Cerebellar nuclear complex (tissue), 1 donor: ENCODE measurements at places on chromosomes 4 and X.

GRCh38 chr4:167509551-167509950 lies 275.3 kb upstream of the SPOCK3 start:
- no peak for DNase-seq

DNA sequence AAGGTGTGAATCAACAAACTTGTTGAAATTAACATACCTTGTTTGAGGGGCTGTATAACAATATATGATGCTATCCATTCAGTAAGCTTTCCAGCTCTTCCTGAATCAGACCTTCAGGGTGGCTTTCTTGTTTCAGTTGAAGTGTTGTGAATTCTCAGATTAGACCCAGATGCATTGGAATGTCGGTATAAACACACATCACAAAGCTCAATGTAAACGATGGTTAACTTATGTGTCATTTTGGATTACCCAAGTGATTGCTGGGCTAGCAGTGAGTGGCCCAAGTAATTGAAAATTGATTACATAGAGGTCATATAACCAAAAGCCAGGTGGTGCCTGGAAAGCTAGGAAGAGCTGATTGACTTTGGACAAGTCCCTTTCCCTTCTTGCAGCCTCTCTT lies 115.0 kb downstream of the SHROOM4 start:
- DNase-seq = no peak

GRCh38 chr4:145773581-145774234 lies 93.8 kb downstream of the C4orf51 start:
- DNase-seq = no peak

GRCh38 chr4:138796761-138797160 lies 218.8 kb upstream of the NOCT start:
- DNase-seq = no peak

- no peak for DNase-seq
Measured at GRCh38 chr4:174084542-174084941, 198.9 kb downstream of the FBXO8 start.

DNA sequence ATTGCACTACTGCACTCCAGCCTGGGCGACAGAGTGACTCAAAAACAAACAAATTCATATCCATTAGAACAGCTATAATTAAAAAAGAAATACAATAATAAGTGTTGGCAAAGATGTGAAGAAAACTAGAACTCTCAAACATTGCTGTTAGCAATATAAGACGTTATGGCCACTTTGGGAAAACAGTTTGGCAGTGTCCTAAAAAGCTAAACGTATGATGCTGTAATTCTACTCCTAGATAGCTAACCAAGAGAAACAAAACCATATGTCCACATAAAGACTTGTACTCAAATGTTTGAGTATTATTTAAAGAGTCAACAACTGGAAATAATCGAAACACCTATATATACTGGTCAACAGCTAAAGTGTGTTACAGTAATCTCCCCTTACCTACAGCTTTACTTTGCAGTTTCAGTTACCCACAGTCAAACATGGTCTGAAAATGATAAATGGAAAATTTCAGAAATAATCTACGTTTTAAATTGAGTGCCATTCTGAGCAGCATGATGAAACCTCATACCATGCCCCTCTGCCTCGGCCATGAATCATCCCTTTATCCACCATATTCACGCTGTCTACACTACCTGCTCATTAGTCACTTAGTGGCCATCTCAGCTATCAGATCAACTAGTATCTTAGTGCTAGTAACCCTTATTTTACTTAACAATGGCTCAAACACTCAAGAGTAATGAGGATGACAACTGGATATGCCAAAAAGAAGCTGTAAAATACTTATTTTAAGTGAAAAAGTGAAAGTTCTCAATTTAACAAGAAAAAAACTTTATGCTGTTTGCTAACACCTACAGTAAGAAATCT lies 4.9 kb downstream of the ELF2 start:
- DNase-seq = no peak

GRCh38 chr4:145884775-145885174 lies 53.8 kb downstream of the ZNF827 start:
- DNase-seq = no peak

- no peak for DNase-seq
Measured at GRCh38 chr4:61734409-61734808, 534.3 kb downstream of the ADGRL3 start.

- no peak for DNase-seq
Measured at GRCh38 chrX:30951003-30951402, 61.9 kb upstream of the TAB3 start.

DNA sequence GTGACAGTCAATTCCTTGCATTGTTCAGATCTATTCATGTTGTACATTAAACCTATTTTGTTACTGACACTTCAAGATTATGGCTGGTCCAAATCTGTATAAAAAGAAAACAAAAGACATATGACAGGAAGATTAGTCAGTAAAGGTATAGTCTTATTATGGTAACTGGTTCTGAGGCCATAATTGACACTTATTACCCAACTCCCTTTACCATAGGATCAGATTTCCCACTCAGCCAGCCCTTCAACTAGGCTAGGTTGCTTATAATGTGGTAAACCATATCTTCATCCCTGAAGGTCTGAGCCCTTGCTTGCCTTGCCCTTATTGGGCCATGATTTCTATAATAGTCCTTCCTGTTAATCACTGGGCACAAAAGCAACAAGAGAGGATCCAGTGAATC lies 289.6 kb downstream of the CXXC4 start:
- DNase-seq = no peak

- no peak for DNase-seq
Measured at GRCh38 chr4:173910891-173911290, 372.6 kb downstream of the FBXO8 start.

- DNase-seq = no peak
Measured at GRCh38 chr4:24322995-24323394, 261.4 kb downstream of the DHX15 start.

DNA sequence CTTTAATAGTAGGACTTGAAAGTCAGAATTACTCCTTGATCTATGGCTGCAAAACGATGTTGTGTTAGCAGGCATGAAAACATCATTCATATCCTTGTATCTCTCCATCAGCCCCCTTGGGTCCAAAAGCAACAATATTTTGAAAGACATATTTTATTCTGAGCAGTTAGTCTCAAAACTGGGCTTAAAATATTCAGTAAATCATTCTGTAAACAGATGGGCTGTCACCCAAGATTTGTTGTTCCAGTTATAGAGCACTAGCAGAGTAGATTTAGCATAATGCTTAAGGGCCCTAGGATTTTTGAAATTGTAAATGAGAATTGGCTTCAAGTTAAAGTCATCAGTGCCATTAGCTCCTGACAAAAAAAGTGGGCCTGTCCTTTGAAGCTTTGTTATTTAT lies 1565.6 kb downstream of the STIM2 start:
- DNase-seq = no peak

- DNase-seq = no peak
Measured at GRCh38 chr4:101152521-101152920, 194.8 kb downstream of the PPP3CA start.

GRCh38 chr4:128363966-128364365 lies 76.4 kb upstream of the PGRMC2 start:
- no peak for DNase-seq

GRCh38 chrX:153727123-153727931 lies 2.7 kb downstream of the ABCD1 start:
- no peak for DNase-seq

DNA sequence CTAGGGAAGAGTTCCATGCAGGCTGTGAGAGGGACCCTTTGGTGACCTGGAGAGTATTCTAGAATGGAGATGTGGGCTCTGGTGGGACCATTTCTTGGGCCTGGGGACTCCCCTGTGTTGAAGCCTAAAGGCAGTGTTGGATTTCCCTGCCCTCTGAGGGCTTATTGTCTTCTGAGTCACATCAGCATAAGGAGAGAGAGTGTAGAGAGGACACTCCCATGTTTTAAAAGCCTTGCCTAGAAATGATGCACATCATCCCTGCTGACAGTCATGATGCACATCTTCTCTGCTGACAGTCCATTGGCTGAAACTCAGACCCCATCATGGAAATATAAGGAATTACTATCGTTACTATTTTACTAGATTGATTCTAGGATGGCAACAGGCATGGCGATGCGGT lies 51.9 kb downstream of the FAM114A1 start:
- no peak for DNase-seq

GRCh38 chr4:118816538-118817177 lies 19.3 kb downstream of the SEC24D start:
- DNase-seq = no peak

DNA sequence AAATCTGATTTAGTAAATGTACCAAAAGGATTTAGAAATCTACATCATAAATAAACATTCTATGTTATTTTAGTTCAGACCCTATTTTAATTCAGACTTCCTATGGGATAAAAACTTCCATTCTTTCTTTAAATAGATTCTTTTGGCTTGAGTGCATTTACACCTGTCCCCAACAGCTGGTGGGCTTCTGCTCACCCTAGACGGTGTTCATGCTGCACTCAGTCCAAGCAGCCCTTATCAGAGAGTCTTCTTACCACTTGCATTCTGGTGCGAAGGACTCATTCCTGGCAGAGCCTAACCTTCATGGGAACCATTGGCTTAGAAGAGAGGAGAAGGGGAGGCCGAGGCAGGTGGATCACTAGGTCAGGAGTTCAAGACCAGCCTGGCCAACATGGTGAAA lies 57.3 kb downstream of the NPNT start:
- no peak for DNase-seq

GRCh38 chrX:47217121-47217851 lies 1.2 kb upstream of the CDK16 start:
- no peak for DNase-seq

GRCh38 chr4:23237771-23238170 lies 545.0 kb downstream of the GBA3 start:
- no peak for DNase-seq

DNA sequence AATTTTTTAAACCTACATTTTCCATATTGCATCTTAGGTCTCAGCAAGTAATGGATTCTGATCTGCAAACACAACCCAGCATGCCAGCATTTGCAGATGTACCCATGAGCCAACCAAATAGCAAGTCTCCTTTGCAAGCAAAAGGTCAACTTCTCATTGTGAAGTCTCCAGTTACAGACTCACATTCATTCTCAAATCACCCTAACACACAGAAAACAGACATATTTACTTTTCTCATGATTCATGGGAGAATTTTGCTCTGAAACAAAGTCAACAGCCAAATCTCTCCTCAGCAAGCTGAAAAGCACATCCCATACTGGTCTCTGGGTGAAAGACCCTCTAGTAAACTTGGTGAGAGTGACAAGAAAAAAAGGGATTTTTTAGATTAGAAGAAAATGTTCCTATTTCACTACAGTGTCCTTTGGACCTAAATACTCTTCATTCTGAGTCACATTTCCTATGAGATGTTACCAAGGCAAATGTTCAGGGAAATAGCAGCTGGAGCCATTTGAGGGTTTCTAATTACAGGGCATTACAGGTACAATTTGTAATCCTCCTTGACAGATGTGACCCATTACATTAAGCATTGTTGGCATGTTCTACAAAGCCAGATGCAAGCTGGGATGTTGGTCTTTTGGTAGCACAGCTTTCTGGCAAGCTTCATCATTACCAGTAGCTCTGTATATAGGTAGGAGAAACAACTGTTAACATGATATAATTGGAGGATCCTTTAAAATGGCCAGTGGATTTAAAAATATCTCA lies 383.3 kb downstream of the SMARCA1 start:
- DNase-seq = no peak

DNA sequence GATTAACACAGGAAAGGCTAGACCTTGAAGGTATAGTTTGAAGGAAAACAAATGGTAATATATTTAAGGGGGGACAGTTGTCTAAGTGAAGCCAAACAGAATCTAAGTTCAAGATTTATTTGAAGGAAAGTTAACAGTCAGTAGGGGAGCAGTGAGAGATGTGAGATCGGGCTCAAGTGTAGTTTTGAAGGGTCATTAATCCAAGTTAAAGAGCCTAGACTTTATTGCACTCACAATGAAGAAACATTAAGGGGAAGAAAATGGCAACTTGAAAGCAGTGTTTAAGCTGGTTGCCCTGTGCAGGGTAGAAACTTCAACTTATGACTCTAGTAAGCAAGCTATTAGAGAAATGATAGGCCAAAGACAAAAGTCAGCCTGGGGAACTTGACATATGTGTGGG lies 1952.2 kb downstream of the PCDH7 start:
- DNase-seq = no peak

- no peak for DNase-seq
Measured at GRCh38 chr4:141543176-141543575, 93.2 kb upstream of the IL15 start.

GRCh38 chrX:133655275-133656265 lies 240.3 kb upstream of the GPC4 start:
- DNase-seq = no peak

- DNase-seq = no peak
Measured at GRCh38 chr4:78596111-78596742, 44.7 kb downstream of the ANXA3 start.

DNA sequence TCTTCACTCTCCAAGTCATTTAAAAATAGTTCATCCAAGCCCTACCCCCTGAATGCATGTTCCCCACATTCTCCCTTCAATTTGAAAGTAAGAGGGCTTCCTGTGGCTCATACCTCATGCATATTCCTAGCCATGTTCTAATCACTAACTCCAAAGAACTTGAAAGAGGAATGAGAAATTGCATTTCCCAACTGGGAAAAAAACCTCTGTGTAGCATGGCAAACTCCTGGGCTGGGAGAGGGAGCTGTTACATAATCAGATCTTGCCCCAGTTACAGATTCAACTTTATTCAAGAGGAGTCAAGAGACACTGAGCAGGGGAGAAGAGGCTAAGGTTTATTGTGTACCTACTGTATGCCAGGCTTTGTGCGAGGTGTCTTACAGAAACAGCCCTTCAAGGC lies 90.2 kb downstream of the SLC2A9 start:
- DNase-seq = no peak

GRCh38 chrX:152313529-152314302 lies 137.4 kb downstream of the GABRA3 start:
- DNase-seq = no peak

- no peak for DNase-seq
Measured at GRCh38 chr4:128550060-128550459, 259.4 kb upstream of the JADE1 start.

GRCh38 chrX:70139736-70140135 lies 6.5 kb downstream of the IGBP1 start:
- no peak for DNase-seq

DNA sequence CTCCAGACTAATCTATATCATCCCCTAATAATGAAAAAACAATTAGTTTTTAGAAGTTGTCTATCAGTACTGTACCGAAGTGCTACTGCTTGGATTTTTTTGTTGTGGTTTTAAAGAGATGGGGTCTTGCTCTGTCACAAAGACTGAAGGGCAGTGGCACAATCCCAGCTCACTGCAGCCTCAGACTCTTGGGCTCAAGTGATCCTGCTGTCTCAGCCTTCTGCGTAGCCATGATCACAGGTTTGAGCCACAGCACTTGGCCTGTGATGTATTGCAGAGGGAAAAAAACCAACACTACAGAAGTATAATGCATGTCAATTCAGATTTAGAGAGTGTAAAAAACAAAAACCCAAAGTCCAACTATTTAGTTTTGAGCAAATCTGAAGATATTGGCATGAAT lies 875.0 kb downstream of the ADGRL3 start:
- DNase-seq = no peak

DNA sequence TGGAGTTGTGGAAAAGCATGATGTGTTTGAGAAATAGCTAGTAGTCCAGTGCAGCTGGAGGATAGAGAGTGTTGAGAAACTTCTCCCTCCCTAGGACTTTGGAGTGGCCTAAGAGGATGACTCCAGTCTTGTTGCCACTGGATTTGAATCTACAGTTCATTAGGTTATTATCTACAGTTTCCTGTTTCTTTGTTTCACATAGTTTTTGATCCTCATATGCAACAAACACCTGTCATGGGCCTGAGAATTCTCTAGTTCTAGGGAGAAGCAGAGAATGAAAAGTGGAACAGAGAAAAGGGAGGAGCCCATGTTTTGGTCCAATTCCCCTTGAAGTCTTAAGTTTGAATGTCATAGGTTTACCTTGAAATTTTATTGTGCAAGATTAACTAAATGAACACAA lies 73.6 kb upstream of the TBC1D9 start:
- no peak for DNase-seq
